ENCODE measurements at places on chromosomes 3 and 15.
A peak's percentile ranks its signal among the peaks of the same experiment; 100 is the strongest.

DNA sequence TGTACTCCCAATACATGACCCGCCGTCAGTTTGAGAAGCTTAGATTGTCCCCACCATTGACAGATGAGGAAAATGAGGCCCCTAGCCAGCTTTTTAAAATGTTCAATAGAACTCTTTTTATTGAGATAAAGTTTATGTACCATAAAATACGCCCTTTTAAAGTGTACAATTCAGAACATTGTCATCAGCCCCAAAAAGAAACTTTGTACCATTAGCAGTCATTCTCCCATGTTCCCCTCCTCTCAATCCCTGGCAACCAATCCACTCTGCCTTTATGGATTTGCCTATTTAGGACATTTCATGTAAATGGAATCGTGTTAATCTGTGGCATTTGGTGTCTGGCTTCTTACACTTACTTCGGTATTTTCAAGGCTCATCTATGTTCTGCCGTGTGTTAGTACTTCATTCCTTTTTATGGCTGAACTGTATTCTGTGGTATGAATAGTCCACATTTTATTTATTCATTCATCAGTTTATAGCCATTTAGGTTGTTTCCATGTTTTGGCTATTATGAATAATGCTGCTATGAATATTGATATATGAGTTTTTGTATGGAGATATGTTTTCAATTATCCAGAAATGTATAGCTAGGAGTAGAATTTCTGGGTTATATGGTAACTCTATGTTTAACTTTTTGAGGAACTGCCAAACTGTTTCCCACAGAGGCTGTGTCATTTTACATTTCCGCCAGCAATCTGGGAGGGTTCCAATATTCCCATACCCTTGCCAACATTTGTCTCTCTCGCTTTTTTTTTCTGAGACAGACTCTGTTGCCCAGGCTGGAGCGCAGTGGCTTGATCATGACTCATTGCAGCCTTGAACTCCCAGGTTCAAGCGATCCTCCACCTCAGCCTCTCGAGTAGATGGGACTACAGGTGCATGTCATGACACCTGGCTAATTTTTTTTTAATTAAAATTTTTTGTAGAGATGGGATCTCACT, 15.3 kb upstream of the PTPN23 start:
- DNase-seq, result no peak

DNA sequence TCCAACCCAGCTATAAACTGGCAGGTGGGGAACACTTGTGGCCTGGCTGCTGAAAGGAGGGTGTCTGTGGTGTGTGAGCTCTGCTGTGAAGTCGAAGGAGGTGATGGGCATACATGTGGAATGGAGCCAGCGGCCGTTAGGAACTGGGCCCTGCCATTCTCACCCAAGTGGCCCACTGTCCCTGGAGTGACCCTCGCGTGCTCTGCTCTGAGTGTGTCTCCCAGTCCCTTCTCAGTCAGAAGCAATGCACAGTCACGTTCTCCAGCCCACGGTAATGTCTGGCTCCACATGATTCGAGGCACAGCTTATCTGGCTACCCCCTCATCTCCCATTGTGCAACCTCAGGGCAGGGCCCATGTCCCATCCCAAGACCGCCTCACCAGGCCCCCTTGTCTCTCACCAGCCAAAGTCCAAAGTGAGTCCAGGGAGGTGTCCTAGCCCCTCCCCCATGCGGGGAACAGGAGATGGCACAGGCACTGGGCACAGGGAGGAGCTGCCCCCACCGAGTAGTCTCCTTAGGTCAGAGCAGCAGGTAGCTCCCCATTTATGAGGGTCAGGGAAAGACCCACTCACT, 62.9 kb downstream of the ZNF445 start:
- no peak for DNase-seq

DNA sequence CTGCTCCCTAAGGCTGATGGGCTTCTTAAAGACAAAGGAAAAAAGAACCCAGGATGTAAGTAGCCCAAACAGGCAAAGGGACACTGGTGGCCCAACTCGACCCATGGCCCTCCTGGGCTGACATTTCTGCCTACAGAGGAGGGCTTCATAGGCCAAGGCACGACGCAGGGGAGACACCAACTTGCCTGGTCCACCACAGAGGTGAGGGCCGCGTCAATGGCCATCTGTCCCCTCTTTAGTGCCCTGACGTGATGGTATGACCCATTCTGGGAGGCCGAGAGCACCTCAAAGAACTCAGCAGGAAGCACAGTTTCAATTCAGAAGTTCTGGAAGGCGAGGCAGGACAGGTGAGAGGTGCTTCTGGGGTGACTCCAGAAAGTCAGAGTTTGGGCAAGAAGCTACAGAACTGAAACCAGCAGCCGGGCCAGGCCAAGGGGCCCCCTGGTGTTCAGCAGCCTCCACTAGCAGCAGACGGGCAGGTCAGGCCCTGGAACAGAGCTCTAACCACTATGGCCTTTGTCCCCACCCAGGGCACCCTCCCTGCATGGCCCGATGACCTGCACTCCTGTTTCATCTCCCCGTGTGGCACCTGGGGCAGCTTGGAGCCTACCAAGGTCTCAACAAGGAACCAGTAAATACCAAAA, 45.1 kb downstream of the HMCES start:
- no peak for DNase-seq

DNA sequence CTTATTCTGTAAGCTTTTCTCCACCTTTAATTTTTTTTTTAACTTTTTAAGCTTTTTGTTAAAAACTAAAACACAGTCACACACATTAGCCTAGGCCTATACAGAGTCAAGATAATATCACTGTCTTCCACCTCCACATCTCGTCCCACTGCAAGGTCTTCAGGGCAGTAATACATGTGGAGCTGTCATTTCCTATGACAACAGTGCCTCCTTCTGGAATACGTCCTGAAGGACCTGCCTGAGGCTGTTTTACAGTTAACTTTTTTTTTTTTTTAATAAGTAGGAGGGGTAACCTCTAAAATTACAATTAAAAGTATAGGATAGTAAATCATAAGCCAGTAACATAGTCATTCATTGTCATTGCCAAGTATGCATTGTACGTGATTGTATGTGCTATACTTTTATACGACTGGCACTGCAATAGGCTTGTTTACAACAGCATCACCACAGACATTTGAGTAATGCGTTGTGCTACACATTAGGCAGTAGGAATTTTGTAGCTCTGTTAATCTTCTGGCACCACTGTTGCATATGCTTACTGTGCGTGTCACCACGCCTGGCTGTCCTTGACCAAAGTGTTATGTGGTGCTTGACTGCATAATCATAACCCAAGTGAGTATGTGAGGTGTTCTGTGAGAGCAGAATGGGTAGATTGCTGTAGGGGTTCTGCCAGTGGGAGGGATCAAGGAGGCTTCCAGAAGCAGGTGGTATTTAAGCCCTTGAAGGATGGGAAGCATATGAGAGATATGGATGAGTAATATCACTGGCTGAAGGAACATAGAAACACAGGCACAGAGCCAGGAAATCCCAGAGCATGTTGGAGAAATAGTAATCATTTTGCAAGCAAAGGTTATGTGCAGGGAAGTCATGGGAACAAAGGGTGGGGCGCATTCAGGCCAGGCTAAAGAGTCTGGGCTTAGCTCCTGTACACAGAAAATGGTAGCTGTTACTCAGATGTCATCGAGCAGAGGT, 18.3 kb downstream of the FBXO22 start:
- DNase-seq, result peak; percentile 49

DNA sequence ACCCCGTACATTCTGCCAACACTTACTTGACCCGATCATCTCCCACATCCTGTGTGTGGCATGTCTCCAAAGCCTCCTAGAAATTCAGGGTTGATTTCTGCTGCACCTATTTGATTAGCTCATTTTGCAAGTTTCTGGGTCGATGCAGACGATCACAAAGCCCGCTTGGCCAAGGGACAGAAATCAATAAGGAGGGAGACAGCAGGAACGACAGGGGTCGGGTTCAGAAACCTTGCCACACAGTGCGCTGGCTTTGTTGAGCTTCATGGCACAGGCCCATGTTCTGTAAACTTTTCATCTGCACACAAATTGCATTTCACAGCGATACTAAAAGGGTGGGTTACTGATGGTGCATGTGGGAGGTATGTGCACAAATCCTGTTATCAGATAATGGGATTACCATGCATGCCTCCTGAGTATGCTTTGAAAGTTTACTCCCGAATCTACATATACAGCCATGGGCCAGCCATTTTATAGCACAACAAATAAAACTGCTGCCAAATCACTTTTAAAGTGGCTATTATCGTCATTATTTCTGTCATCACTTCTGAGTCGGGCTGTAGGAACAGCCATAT, 95.9 kb upstream of the ATP11B start:
- DNase-seq, result no peak

Measured in CD4-positive, alpha-beta T cell treated with Interleukin-21 for 1 hour (primary cell).